Progenitor cell of endocrine pancreas (in vitro differentiated cells): ENCODE measurements at places on chromosomes 3 and 15. TPM values are rescaled to one million over a fixed set of nuclear protein-coding genes. Genes with fewer than 3 reads are reported as not detected.

DNA sequence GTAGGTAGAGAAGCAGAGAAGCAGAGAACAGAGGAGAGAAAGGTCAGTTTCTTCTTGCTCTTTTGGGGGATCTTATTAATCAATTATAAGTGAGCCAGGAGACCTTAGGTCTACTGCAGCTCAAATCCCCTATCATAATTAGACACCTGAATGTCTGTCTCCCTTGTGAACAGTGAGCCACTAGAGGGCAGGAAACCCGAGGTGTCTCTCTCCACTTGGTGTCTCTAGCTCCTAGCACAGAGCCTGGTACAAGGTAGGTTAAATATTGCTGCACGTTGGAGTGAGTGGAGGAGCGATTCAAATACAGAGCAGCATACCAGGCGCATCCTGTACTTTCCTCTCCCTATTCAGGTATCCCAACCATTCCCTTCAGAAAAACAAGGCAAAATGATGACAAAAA lies 2.0 kb upstream of the ST8SIA2 start:
- H3K27me3 ChIP-seq = peaks cover 52% of the 10 kb centered on the region
- no peaks in the 10 kb centered on the region for H3K36me3 ChIP-seq
- H3K4me3 ChIP-seq = peak overlapping the region; percentile 45
- DNase-seq = no peak
- H3K4me1 ChIP-seq = peaks cover 17% of the 10 kb centered on the region

GRCh38 chr3:40073310-40074007 lies 236.0 kb upstream of the EIF1B start:
- H3K4me3 ChIP-seq = no peak overlapping the region
- H3K36me3 ChIP-seq = no peaks in the 10 kb centered on the region
- no peak for DNase-seq
- H3K4me1 ChIP-seq = peaks cover 6% of the 10 kb centered on the region
- peaks cover 3% of the 10 kb centered on the region for H3K27me3 ChIP-seq
- no peak overlapping the region for H3K27ac ChIP-seq

DNA sequence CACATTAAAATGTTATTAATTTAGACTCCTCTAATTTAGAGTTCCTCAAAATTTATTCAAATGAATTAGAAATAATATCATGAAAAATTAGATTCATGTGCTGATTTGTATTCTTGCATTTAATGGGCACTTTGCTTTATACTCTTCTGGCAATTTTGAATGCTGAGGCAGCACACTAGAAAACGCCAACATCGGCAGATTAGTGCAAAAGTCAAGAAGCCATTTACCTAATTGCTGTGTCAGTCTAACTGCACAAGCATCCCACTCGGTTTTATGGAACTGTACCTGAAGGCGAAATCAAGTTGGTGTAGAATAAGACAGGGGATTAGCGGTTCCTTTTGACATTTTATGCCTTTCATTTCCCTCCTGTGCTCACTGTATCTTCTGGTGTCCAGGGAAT lies 382.0 kb downstream of the ROBO2 start:
- H3K4me1 ChIP-seq = peaks cover 5% of the 10 kb centered on the region
- no peak overlapping the region for H3K27ac ChIP-seq

DNA sequence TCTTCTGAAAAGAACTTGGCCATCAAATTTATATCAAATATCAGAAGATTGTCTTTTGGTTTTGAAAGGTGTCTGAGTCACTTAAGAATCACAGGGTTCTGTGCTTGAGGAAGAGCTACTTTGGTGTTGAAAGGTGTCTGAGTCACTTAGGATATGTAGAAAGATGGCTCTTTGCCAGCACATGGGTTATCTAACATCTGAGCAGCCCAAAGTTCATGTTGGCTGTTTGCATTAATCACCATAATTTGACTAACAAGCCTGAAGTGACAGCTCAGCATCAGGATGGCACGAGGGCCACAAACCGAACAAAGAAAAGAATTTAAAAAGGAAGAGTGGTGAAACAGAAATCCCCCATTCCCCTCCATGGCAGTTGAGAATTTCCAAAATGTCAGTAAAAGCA lies 190.5 kb upstream of the CMC1 start:
- DNase-seq = no peak
- H3K36me3 ChIP-seq = no peaks in the 10 kb centered on the region
- H3K4me3 ChIP-seq = no peak overlapping the region
- no peak overlapping the region for H3K27ac ChIP-seq
- no peaks in the 10 kb centered on the region for H3K4me1 ChIP-seq
- H3K27me3 ChIP-seq = no peaks in the 10 kb centered on the region

DNA sequence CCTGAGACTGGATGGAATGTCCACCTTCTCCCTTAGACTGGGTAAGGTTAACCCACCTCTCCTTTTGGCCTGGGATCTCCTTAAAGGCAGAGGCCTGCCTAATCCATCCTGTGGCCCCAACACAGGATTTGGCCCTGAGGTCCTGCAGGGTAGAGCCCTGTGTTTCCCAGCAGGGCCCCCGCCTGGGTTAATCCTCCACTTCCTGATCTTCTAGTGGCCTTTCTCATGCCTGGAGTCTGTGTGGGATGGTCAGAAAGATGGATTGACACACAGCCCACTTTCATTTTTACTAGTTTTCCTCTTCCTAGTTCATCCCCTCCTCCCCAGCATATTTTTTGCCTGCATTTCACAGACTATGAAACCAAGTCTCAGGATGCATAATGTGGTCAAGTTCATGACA lies 48.9 kb upstream of the SLC6A6 start:
- peaks cover 2% of the 10 kb centered on the region for H3K4me1 ChIP-seq
- no peaks in the 10 kb centered on the region for H3K36me3 ChIP-seq
- no peak overlapping the region for H3K4me3 ChIP-seq

GRCh38 chr3:151426341-151426657 lies 34.6 kb downstream of the IGSF10 start:
- H3K36me3 ChIP-seq = peaks cover 7% of the 10 kb centered on the region
- DNase-seq = no peak
- peaks cover 4% of the 10 kb centered on the region for H3K4me1 ChIP-seq
- no peak overlapping the region for H3K27ac ChIP-seq

- H3K27me3 ChIP-seq = no peaks in the 10 kb centered on the region
- no peak overlapping the region for H3K4me3 ChIP-seq
- H3K4me1 ChIP-seq = no peaks in the 10 kb centered on the region
- peaks cover 3% of the 10 kb centered on the region for H3K36me3 ChIP-seq
Measured at GRCh38 chr3:151393941-151394340, 9.4 kb upstream of the P2RY12 start.

- H3K27me3 ChIP-seq = no peaks in the 10 kb centered on the region
- H3K27ac ChIP-seq = peak overlapping the region; percentile 72
- peak overlapping the region; percentile 83 for H3K4me3 ChIP-seq
- peaks cover 20% of the 10 kb centered on the region for H3K4me1 ChIP-seq
Measured at GRCh38 chr3:48684054-48684349, 1.7 kb downstream of the NCKIPSD start.

GRCh38 chr3:38157595-38157994 lies 7.7 kb upstream of the OXSR1 start:
- no peak overlapping the region for H3K4me3 ChIP-seq
- H3K27me3 ChIP-seq = no peaks in the 10 kb centered on the region
- DNase-seq = no peak
- no peaks in the 10 kb centered on the region for H3K4me1 ChIP-seq

DNA sequence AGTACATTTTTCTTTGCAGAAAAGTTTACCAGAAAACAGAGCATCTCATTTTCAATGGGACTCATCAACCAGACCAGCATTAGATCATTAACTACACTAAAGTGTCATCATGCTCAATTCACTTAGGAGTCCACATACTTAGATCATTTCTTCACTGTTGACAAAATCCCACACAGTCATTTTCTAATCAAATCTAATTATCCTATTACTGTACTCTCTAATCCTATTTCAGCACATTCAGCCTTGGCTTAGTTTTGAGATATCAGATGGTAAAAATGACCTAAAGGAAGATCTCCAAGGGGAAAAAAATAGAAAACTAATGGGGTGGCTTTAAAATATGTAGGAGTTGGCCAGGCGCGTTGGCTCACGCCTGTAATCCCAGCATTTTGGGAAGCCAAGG lies 5.2 kb upstream of the CTXN2 start:
- H3K36me3 ChIP-seq = no peaks in the 10 kb centered on the region
- H3K4me3 ChIP-seq = no peak overlapping the region
- peaks cover 8% of the 10 kb centered on the region for H3K27me3 ChIP-seq
- H3K4me1 ChIP-seq = peaks cover 5% of the 10 kb centered on the region
- H3K27ac ChIP-seq = no peak overlapping the region

DNA sequence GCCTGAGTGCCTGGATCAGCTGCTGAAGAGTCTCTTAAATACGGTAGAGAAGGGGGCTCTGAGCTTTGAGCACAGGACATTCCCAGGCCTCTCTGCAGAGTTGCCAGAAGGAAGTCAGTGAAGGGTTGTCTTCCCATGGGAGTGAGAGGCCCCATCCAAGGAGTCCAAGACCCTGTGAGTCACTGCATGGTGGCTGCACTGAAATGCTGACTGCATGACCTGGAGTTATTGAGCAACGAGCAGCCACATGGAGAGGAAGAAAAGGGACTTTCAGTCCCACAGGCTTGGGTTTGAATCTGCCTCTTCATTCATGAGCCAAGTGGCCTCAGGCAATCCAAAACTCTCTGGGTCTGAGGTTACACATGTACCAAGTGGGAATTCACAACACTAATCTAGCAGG lies 69.6 kb upstream of the RASGRF1 start:
- H3K27me3 ChIP-seq = peaks cover 9% of the 10 kb centered on the region
- H3K27ac ChIP-seq = no peak overlapping the region
- no peaks in the 10 kb centered on the region for H3K36me3 ChIP-seq
- no peak for DNase-seq
- peaks cover 5% of the 10 kb centered on the region for H3K4me1 ChIP-seq
- no peak overlapping the region for H3K4me3 ChIP-seq

- H3K4me3 ChIP-seq = no peak overlapping the region
- H3K27me3 ChIP-seq = peaks cover 5% of the 10 kb centered on the region
- H3K4me1 ChIP-seq = peaks cover 14% of the 10 kb centered on the region
Measured at GRCh38 chr15:95134431-95135110, 903.2 kb downstream of the MCTP2 start.

- peak overlapping the region; percentile 59 for H3K27ac ChIP-seq
- no peak for DNase-seq
- peaks cover 25% of the 10 kb centered on the region for H3K27me3 ChIP-seq
- H3K4me3 ChIP-seq = no peak overlapping the region
- H3K4me1 ChIP-seq = peaks cover 18% of the 10 kb centered on the region
Measured at GRCh38 chr15:101255615-101256241, 3.9 kb upstream of the CHSY1 start.

GRCh38 chr3:31503456-31503855 lies 29.3 kb upstream of the STT3B start:
- no peak overlapping the region for H3K27ac ChIP-seq
- no peaks in the 10 kb centered on the region for H3K36me3 ChIP-seq
- H3K4me1 ChIP-seq = no peaks in the 10 kb centered on the region

DNA sequence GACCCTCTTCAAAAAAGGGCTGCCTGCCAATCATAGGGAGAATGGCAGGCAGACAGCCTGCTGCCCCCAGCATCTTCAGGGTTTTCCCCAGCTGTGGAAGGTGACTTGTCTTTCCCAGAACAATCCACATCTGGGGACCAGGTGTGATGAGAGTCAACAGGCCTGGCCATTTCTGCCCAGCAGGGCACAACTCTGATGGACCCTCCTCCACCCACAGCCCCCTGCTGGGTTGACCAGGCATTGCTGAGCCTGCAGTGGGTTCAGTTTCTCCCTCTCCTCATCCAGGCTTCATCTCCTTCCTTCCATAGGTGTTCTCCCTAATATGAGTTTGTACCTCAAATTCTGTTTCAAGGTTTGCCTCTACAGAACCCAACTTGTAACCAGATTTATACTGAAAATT lies 111.0 kb downstream of the MINAR1 start:
- H3K4me3 ChIP-seq = no peak overlapping the region
- no peaks in the 10 kb centered on the region for H3K36me3 ChIP-seq
- no peak for DNase-seq
- no peaks in the 10 kb centered on the region for H3K4me1 ChIP-seq
- no peak overlapping the region for H3K27ac ChIP-seq

DNA sequence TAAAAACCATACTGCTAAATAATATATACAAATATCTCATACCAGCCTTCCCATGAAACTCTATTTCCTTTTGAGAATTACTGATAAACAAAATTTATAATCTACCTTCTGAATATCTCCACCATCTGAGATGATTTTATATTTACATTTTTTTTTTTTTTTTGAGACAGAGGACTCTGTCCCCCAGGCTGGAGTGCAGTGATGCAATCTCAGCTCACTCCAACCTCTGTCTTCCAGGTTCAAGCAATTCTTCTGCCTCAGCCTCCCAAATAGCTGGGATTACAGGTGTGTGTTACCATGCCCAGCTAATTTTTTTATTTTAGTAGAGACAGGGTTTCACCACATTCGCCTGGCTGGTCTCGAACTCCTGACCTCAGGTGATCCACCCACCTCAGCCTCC lies 42.8 kb upstream of the IGF2BP2 start:
- H3K4me1 ChIP-seq = peaks cover 6% of the 10 kb centered on the region
- no peak overlapping the region for H3K4me3 ChIP-seq
- H3K36me3 ChIP-seq = no peaks in the 10 kb centered on the region
- H3K27me3 ChIP-seq = no peaks in the 10 kb centered on the region

DNA sequence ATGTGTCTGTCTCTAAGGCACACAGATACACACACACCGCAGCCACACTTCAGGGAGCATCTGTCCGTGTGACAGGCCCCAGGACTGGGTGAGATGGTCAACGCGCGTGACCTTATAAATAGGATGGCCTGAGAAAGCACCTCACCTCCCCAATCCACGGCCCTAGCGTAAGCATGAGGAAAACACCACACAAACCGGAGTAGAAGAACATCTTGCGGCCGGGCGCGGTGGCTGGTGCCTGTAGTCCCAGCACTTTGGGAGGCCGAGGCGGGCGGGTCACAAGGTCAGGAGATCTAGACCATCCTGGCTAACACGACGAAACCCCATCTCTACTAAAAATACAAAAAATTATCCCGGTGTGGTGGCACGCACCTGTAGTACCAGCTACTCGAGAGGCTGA lies 1.6 kb downstream of the NIPA1 start:
- H3K4me3 ChIP-seq = peak overlapping the region; percentile 78
- peaks cover 4% of the 10 kb centered on the region for H3K4me1 ChIP-seq
- DNase-seq = no peak
- no peaks in the 10 kb centered on the region for H3K27me3 ChIP-seq
- peak overlapping the region; percentile 88 for H3K27ac ChIP-seq

GRCh38 chr15:95119041-95119610 lies 887.8 kb downstream of the MCTP2 start:
- no peaks in the 10 kb centered on the region for H3K4me1 ChIP-seq
- H3K27ac ChIP-seq = no peak overlapping the region
- no peak overlapping the region for H3K4me3 ChIP-seq
- no peak for DNase-seq
- peaks cover 4% of the 10 kb centered on the region for H3K27me3 ChIP-seq

Gene SLC28A1
- not detected in 2 replicates for total RNA-seq

Gene SAMD7
- not detected in 2 replicates for total RNA-seq

Gene LCTL
- 1.5 and 1.8 TPM in 2 replicates for total RNA-seq

Gene LRRIQ4
- total RNA-seq = 0.31 and 0.42 TPM in 2 replicates

Gene GOLGA6L24
- not detected in 2 replicates for total RNA-seq

Gene TMC3
- 0.07 and 0.10 TPM in 2 replicates for total RNA-seq

Gene ARPP21
- not detected in 2 replicates for total RNA-seq

Gene GXYLT2
- total RNA-seq = 6.0 and 7.4 TPM in 2 replicates
